ENCODE measurements at places on chromosomes 1 and 21. TPM values are rescaled to one million over a fixed set of nuclear protein-coding genes. Genes with fewer than 3 reads are reported as not detected.

DNA sequence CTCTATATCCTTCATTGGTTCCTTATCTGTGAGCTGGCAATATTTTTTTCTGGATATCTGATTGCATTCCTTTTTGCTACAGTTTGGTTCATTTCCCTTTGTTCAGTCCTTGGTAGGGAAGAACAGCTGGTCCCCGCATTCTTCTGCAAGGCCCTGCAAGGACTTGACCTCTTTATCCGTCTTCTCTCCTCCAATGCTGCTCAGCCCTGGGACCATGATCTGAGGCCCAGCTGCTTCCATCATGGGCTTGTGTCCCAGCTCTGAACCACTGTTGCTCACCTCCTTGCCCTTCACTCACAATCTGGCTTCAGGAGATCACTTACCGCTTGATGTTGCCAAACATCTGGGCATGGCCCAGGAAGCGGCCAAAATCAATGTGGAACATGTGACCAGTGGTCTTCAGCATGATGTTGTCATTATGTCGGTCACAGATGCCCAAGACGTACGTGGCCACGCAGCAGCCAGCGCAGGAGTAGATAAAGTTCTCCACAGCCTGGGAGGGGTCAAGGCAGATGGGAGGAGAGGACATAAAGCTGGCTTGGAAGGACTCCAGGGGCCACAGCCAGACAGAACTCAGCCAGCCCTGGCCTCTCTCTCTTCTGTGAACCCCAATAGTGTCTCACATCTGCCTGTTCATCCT is 22.6 kb upstream of the PPP1R15B start:
- DNase-seq, result no peak

DNA sequence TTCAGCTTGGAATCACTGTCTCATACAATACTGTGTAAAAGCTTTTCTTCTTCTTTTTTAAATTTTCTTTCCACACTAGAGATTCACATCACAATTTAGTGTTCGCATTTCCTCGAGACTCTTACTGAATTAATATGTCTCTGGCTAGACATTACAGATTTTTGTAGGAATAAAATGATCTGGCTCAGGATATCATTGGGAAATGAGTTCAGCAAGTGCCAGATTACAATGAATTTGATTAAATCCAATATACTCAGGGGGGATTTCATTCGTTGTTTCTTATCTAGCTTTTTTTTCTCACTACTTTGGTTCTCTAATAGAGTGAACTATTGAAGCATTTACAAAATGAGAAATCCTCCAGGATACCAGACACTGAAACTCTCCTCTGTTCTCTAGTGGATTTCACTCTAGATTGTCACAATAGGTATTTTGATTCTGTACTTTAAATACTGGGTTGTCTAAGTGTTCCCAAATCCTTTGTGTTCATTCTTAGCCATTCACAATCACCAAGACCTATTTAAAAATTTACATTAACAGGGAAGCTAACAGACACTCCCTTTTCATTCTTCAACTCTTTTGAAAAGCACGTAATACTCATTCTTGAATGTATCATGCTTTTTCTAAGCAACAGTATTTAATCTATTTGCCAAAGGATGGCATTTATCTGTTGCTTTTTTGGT is 2.8 kb upstream of the TSEN15 start:
- no peak for DNase-seq

DNA sequence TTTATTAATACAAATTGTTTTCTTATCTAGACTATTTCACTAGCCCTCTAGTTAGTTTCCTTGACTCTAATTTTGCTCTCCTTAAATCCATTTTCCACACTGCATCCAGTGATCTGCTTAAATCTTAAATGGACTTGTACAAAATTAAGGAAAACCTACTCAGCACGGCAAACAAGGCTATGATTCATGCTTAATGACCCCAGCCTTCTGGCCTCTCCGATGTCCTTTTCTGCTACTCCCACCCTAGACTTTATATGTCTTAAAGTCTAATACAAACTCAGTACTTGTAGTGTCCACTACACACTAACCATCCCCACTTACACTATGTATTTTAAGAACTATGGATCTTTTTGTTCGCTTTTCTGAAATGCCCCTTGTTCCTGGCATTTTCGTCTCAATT is 2.2 kb downstream of the TMED5 start:
- DNase-seq, result no peak

GRCh38 chr1:51690285-51690961 is 73.5 kb downstream of the OSBPL9 start:
- no peak for DNase-seq

- no peak for DNase-seq
Measured at GRCh38 chr1:199546323-199546722, 481.2 kb upstream of the NR5A2 start.

AZIN2 gene
- 4.1 TPM for total RNA-seq

CNR2 gene
- total RNA-seq, result 5.3 TPM

Measured in natural killer cell (primary cell).